ENCODE measurements at places on chromosomes 6 and 20.

- DNase-seq: no peak
These were observed 587.8 kb upstream of the JAG1 start for GRCh38 chr20:11261533-11262000.

DNA sequence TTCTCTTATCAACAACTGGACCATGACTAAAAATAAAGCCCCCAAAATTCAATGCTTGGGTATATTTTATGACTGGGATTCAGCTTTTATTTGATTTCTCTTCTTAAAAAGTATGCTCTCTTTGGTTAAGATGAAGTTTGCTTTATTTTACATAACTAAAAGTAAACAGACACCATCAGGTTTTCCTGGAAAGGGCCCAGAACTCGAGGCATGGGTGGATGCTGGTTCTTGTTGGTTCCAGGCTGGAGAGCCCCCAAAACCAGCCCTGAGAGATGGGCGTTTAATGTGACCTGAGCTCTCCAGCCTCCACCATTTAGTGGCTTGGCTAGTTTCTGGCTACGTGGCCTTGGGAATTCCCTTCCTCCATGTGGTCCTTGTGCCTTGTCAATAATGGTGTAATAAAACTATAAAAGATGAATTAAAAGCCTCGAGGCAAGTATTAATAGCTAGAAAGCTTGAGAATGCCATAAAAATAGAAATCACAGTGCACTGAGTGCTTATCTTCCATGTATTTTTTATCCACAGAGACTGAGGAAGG is 34.1 kb downstream of the BANF2 start:
- no peak for DNase-seq

- no peak for DNase-seq
These were observed 150.8 kb downstream of the SH3BGRL2 start for GRCh38 chr6:79781916-79782315.

GRCh38 chr20:1906361-1907051 is 11.3 kb downstream of the SIRPA start:
- no peak for DNase-seq

GRCh38 chr6:134324766-134325165 is 6.9 kb upstream of the SGK1 start:
- no peak for DNase-seq
